Sciatic nerve (tissue), 2 donors: ENCODE measurements at places on chromosomes 1 and 21.

DNA sequence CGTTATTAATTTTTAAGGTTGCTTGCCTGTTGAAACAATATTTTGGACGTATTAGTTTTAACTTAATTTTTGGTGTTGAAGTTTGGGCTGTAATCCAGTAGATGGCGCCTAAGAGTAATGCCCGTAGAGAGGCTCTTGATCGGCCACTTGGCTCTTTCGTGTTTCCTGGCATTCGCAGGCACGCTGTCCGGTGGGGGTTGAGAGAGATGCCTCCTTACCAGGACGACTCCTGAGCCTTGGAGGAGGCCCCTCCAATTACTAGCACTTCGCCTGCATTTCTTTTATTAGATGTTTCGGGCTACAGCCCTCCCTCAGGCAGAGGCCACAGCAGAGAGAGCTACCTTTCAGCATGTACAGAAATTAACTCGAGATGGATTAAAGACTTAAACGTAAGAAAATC, 12.0 kb downstream of the OR2M4 start:
- DNase-seq = no peak

DNA sequence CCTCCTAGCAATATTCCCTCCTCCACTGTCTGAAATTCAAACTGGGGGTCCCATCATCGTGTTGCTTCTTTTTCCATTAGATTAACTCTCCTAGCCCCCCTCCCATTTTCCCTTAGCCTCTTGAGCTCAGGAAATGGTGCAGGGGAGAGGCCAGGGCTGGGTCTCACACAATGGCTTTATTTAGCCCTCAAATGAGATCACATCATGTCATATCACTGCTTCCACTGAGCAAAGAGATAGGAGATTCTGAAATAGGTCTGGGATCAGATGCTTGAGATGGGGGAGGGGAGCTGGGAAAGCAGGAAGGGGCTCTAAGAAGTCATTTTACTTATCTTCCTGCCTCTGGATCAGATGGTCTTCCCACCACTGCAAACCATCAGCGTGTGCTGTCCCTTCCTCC, 17.8 kb upstream of the ARHGEF2 start:
- no peak for DNase-seq

DNA sequence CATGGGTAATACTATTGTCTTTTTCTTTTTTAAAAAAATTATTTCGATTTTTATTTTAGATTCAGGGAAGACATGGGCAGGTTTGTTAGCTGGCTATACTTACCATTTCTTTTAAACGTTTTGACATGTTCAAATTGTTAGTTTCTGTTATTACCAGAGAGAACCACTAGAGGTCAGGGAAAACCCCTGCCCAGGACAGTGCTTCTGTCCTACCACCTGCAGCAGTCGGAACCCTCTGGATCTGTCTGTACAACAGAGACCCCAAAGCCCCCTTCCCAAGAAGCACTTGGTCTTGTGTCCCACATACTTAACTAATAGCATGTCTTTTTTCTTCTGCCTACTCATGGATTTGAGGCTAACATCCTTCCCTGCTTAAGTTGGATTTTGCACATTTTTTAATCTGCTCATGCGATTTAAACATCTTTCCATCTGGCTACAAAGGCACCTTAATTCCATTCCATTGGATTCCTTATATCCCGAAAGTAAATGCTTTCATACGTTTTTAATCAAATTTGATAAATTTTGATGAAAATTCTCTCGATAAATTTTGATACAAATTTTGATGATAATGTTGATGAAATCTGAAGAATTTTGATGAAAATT, 10.0 kb upstream of the C1orf115 start:
- DNase-seq = no peak

GRCh38 chr21:36627242-36627641, 71.7 kb upstream of the SIM2 start:
- DNase-seq = no peak

GRCh38 chr1:36349839-36350238, 26.4 kb upstream of the EVA1B start:
- no peak for DNase-seq

GRCh38 chr1:4002741-4003140, 102.7 kb upstream of the C1orf174 start:
- DNase-seq = peak; percentile 21

DNA sequence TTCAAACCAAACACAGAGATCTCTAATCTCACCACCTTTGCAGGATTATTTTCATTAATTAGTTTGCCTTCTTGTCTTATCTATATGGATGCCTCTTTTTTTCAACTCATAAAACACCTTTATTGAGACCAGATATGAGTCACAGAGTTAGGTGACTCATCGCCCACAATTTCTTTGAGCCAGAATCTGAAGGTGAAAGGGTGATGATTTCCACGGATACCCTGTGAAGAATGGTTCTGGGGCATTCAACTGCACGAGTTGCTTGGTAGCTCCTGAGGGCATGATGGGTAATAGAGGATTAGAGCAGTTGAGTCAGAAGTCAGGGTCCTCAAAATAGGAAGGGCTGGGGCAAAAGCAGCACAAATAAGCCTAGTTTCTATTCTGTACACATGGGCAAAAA, 128.2 kb downstream of the TBX19 start:
- DNase-seq = no peak

- peak; percentile 2 for DNase-seq
These were observed 9.0 kb upstream of the KCNE2 start for GRCh38 chr21:34354836-34355235.

- DNase-seq = no peak
These were observed 49.1 kb upstream of the LRRC3 start for GRCh38 chr21:44405948-44406872.

DNA sequence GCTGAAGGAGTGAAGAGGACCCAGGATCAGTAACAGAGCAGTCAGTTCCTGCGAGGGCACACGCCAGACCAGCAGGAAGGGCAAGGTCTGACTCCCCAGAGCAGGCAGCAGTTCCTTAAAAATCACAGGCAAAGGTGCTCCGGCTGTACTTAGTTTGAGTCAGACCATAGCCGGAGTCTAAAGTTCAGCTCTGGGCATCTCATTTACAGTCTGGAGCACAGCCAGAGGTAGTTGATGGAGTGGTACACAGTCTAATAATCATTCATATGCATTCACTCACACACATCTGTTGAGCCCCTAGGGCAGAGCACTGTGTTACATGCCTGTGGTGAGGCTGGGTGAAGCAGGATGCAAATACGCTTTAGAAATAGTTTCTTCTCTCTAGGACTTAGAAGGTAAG, 7.3 kb upstream of the AMIGO1 start:
- DNase-seq = no peak

GRCh38 chr1:58717979-58718378, 18.1 kb upstream of the MYSM1 start:
- DNase-seq = no peak

GRCh38 chr1:9374748-9375341, 82.2 kb downstream of the SPSB1 start:
- DNase-seq = no peak

DNA sequence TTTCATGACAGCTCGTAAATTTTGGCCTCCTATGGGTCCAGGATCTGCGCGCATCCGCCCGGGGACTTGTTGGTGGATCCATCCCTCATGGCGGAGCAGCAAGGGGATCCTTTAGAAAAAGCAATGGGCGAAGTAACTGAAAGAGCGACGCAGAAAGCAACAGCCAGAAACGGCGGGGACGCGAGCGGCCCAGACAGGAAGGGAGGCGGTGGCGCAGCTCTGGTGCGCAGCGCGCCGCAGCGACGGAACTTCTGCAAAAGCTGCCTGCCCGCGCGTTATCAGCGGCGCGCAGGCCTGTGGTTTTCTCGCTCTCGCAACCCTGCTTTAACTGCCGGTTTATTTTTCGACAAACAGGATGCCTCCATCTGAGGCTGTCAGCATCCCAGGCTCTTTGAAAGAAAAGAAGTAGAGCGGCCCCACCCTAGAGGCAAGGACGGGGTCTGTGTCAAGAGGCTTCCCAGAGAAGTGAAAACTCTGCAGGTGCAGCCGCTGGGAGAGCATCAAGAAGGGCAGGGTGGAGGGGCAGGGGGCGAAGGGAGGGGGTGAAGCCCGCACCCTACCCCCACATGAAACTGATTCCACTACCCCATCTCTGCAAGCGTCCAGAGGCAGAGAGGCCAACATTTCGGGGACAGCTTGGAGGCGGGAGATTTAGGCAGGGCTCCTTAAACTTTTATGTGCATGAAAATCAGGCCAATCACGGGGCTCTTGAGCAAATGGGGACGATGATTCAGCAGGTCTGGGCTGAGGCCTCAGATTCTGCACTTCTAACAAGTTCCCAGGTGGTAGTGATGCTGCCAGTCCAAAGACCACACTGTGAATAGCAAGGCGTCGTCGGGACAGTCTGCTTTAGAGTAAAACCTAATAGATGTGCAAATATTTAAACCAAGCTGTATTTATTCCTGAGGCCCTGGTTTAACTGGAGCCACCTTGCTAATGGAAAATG, 22.2 kb downstream of the RUNX1 start:
- DNase-seq = no peak

- DNase-seq = no peak
These were observed 5.9 kb downstream of the TRAPPC3 start for GRCh38 chr1:36143424-36143823.

GRCh38 chr1:43279161-43279560, 6.2 kb downstream of the C1orf210 start:
- no peak for DNase-seq

GRCh38 chr1:118960567-118961136, 27.5 kb downstream of the TBX15 start:
- no peak for DNase-seq

DNA sequence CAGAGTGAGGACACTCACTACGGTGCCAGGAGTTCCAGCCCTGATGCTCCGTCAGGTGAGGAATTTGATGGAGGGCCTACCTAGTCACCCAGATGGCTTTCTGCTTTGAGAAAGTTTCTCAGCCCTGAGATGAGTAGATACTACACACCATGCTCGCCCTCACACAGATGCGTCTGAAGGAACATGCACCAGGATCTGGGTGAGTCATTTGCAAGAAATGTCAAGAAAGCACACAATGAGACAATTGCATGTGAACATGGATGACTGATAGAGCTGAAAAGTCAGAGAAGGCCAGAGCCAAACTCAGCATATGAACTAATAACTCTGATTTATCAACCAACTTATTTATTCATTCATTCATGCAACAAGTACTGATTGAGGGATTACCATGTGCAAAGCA, 483.9 kb downstream of the OMA1 start:
- DNase-seq = no peak

DNA sequence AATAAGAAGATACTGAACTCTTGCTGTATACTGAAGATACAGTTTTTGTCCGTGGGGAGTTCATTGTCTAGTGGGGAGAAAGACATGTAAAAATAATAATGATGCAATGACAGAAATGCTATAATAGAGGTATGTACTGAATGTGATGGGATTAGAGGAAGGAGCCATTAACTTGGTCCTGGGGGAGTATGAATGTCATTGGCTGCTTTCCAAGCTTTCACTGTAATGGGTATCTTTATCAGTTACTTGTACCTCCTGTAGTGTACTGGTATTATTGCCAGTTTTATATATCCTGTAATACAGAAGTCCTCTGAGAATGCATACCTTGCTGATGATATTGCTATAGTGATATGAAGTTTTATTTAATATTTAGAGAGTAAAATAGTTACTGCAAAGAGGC, 7.4 kb downstream of the BTBD8 start:
- DNase-seq = no peak

GRCh38 chr1:9417695-9418094, 121.6 kb upstream of the SLC25A33 start:
- no peak for DNase-seq

DNA sequence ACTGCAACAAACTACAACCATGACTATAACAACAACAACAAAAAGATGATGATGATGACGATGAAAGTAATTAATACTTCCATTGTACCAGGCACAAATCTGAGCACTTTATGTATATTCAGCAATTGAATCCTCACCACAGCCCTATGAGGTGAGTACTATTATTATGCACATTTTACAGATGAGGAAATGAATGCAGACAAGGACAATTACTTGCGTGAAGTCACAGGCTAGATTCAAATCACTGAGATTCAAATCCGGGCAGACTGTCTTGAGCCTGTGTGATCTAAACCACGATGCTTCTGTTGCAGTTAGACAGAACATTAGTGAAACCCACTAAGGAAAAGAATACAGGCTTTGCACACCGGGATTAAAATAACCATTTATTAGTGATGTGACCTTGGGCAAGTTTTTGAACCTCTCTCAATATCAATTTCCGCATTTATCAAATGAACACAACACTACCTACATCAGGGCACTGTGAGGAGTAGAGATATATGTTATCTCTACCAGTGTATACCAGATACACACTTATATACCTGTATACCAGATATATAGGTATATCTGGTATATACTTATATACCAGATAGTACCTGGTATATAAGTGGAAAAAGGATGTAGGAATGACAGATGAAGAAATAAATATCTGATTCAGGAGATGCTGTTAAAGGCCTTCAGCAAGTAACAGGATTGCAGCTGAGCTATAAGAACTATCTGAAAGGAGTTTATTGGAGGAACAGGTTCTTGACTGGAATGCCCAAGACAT, 34.3 kb upstream of the GALNT2 start:
- no peak for DNase-seq

DNA sequence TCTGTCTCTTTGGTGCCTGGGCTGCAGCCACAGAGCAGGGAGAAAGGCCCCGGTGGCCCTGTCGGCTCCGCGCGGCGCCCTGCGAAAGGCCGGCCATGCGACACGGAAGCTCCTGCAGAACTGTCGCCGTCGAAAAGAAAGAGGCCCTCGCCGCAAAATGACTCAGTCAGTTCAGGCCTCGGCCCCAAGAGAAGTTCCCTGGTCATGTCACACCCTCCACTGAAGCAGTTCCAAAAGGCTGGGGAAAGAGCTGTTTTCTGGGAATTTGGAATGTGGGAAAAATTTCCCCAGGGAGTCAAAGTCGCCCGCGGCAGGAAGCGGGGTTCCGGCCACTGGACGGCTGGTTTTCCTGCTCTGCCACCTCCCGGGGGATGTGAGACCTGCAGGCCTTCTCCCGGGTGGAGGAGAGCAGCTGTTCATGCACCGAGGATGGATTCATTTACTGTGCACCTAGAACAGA, 115.8 kb upstream of the ZNF678 start:
- DNase-seq = no peak

DNA sequence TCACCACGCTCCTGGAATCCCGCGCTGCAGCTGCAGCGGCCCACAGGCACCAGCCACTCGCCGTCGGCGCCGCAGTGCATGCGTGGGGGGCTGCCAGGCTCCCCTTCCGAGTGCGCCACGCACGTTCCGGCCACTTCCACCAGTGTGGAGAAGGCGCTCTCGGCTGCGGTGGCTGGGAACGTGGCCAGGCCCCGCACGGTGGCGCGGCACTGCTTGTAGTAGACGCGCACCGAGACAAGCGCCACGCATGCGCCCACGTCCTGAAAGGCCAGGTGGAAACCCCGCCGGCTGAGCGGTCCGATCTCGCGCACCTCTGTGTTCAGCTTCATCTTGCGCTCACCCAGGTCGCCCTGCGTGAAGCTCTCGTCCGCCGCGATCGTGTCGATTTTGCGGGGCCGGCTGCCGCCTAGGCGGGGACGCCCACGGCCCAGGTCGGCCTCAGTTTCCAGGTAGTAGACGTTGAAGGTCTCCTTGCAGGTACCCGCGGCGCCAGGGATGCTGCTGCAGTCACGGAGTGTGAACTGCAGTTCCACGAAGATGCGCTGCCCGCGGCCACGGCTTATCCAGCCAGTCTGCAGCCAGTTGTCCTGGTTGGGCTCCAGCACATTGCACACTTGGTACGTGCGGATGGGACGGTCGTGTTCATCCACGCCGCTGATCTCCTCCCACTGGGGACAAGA, 3.4 kb downstream of the EPHA10 start:
- DNase-seq = no peak
